ENCODE measurements at places on chromosomes 7 and 10.

DNA sequence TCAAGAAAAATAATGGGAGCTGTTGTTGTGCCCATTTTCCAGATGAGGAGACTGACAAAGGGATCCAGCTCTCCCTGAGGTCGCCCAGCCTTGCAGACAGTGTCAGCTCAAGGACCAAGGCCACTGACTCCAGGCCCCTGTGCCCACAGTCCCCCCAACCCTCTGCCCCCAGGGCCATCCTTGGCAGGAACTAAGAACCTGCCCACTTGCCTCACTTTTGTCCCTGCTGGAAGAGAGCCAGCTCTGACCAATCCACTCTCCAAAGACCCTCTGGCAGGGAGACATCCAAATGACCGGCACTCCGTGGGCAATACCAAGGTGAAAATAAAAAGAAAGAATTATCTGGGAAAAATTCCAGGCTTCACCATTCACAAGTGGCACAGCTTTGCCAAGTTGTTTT, 101.3 kb downstream of the TCERG1L start:
- DNase-seq: no peak

GRCh38 chr10:62742536-62743061, 61.9 kb upstream of the ADO start:
- DNase-seq: no peak

GRCh38 chr10:80164596-80164995, 32.1 kb downstream of the PLAC9 start:
- DNase-seq: no peak

GRCh38 chr7:47358944-47359588, 222.8 kb downstream of the TNS3 start:
- no peak for DNase-seq

DNA sequence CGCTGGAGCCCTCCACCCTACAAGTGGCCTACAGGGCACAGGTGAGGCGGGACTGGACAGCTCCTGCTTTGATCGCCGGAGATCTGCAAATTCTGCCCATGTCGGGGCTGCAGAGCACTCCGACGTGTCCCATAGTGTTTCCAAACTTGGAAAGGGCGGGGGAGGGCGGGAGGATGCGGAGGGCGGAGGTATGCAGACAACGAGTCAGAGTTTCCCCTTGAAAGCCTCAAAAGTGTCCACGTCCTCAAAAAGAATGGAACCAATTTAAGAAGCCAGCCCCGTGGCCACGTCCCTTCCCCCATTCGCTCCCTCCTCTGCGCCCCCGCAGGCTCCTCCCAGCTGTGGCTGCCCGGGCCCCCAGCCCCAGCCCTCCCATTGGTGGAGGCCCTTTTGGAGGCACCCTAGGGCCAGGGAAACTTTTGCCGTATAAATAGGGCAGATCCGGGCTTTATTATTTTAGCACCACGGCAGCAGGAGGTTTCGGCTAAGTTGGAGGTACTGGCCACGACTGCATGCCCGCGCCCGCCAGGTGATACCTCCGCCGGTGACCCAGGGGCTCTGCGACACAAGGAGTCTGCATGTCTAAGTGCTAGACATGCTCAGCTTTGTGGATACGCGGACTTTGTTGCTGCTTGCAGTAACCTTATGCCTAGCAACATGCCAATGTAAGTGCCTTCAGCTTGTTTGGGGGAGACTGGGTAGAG, at the start of gene COL1A2:
Gene COL1A2 (plus strand): TSS at position 459 of the 704 bp plus-strand sequence. CDS start 137 bp downstream, at position 596.
- DNase-seq: no peak

GRCh38 chr10:96587264-96588059, 650 bp upstream of the TM9SF3 start:
- no peak for DNase-seq

GRCh38 chr10:24862589-24862988, 89.8 kb downstream of the PRTFDC1 start:
- DNase-seq: no peak
